ENCODE measurements at places on chromosomes 16 and 17.

GRCh38 chr17:27339198-27339835 is 45.4 kb downstream of the WSB1 start:
- no peak for DNase-seq

- no peak for DNase-seq
These were observed 48.8 kb downstream of the PIPOX start for GRCh38 chr17:29091606-29092289.

DNA sequence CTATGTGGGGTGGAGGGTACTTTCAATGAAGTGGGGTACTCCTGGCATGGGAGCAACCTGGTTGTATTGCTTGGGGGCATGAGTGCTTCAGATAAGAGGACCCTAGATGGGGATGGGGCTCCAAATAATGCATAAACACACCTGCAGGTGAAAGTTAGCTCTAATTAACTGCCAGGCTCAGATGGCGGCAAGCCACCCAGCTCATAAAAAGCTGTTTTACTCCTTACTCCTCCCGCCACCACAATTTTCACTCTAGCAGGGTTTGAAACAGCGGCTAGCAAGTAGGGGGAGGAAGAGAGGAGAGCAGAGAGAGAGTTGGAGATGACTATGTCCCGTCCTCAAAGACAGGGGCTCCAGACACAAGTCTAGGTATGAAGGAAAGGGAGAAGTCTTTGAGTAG is 117.7 kb upstream of the WSCD1 start:
- DNase-seq: no peak

GRCh38 chr16:71794018-71794417 is 14.6 kb downstream of the AP1G1 start:
- no peak for DNase-seq

GRCh38 chr16:8641671-8642070 is 20.2 kb downstream of the METTL22 start:
- no peak for DNase-seq

GRCh38 chr17:31549525-31550388 is 158.3 kb downstream of the RAB11FIP4 start:
- DNase-seq: peak; percentile 62

GRCh38 chr16:13936155-13936554 is 16.2 kb downstream of the ERCC4 start:
- DNase-seq: no peak

DNA sequence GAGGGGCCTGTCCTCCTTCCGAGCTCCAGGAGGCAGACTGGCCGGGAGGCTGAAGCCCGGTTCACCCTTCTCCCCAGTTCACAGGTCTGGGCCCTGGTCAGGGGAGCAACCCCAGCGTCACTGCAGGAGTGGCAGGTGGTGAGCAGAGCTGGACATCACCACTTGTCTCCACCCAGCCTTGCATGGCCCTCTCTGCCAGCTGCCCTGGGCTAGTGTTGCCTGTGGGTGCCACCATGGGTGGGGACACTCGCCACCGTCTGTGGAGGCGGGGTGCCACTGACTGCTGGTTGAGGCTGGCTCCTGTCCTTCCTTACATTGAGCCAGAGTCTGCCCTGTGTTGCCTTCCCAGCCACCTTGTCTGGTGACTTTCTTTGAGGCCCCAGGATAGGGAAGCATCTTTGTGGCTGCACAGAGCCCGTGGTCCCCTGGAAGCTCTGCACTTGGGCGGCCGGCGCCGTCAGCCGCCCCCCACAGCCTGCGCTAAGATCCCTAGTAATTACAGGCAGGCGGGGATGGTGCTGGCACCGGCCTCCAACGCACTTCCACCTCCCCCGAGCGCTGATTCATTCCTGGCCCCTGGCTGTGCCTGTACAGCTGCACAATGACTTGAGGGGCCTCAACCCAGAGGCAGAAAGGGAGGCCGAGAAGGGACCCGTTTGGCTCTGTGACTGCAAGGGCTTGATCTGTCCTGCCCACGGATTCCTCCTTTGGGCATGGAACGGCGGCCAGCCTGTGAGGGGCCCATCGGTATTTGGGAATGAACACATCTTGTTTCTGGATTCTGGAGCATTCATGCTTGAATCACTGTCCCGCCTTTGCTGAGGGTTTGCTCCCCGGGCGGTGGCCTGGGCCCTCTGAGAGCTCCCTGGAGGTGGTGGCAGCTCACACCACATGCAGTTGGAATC is 5.2 kb downstream of the BAIAP2 start:
- DNase-seq: no peak

- DNase-seq: no peak
These were observed 5.9 kb upstream of the CDIP1 start for GRCh38 chr16:4544473-4544872.

DNA sequence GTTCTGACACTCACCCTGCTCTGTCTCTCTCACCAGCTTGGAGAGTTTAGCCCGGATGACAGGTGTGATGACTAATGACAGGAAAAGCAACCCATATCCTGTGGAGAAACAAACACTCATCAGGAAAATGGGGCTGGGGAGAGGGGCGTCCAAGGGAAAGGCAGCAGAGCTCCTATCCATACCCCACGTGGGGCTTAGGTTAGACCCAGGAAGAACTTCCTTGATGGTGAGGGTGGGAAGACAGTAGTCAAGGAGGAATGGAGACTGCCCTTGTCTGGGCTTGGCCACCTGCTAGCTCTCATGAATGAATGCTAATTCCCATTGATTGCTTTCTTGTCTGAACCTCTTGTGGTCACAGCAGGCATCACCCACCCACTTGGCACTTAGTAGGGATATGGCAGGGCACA is 3.8 kb downstream of the SLC46A1 start:
- no peak for DNase-seq

DNA sequence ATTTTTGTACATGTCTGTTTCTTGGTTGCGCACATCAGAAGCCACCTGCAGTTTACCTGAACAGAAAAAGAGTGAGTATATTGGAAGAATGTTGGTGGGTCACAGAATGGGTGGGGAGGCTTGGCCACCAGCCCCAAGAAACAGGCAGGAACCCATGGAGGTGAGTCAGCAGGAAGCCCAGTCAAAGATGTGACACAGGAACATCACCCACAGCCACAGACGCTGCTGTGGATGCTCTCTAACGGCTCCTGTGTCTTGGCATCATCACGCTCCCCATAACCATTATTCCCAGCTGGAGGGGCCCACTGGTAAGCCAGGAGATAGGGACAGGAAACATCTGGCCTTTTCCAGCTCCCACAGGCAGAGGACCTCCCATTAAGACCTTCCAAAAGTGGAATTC is 94.0 kb upstream of the WSB1 start:
- DNase-seq: no peak

DNA sequence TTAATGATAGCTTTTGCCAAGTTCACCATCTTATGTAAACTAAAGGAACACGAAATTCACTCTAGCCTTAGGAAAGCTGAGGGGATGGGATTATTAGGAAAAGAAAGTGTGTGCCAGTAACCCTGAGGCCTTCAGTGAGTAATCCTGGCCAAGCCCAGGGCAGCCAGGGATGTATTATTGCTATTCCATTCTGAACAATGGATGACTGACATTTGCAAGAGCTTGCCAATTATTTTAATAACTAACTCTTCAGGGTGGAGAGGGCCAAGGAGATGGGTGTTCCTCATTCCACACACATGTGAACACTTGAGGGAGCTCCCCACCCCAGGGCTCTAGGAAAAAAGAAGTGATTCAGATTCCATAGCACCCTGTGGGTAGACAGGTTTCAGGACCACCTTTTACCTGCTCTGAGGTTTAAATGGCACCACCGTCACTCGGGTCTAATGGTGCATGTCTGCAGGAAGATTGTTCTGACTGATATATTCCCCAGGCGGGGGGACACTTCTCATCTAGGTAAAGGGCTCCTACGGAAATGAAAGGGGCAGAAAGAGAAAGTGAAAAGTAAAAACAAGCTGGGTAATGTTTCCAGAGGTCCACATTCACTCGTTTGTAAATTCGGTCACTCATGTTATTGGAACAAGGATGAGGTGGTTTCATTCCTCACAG is 41.5 kb downstream of the TK2 start:
- no peak for DNase-seq

GRCh38 chr17:16929035-16929680 is 42.8 kb downstream of the TNFRSF13B start:
- no peak for DNase-seq

GRCh38 chr16:51982715-51983680 is 563.9 kb downstream of the TOX3 start:
- no peak for DNase-seq

- no peak for DNase-seq
These were observed 60.7 kb upstream of the ADCY9 start for GRCh38 chr16:4176906-4177417.

- no peak for DNase-seq
These were observed 130.9 kb downstream of the GSG1L start for GRCh38 chr16:27932542-27933135.

GRCh38 chr17:76079956-76080767 is 1.2 kb downstream of the ZACN start:
- DNase-seq: no peak

GRCh38 chr17:57588086-57588485 is 157.0 kb downstream of the CCDC182 start:
- DNase-seq: no peak

DNA sequence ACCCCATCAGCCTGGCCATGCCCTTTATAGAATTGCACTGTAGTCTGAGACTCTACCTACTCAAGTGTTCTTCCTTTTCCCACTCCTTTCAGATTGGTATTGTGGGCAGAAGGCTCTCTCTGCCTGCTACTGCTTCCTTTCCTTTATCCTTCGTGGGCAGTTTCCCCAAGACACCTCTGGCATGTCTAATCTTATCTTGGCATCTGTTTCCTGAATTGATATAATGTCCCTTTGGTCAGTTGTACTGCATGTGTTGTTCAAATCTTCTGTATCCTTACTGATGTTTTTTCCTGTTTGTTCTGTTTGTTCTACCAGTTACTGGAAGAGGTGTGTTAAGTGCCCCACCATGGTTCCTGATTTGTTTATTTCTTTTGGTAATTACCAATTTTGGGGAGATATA is 29.5 kb upstream of the MSI2 start:
- no peak for DNase-seq

- DNase-seq: no peak
These were observed 30.3 kb downstream of the MMD start for GRCh38 chr17:55391244-55391757.

DNA sequence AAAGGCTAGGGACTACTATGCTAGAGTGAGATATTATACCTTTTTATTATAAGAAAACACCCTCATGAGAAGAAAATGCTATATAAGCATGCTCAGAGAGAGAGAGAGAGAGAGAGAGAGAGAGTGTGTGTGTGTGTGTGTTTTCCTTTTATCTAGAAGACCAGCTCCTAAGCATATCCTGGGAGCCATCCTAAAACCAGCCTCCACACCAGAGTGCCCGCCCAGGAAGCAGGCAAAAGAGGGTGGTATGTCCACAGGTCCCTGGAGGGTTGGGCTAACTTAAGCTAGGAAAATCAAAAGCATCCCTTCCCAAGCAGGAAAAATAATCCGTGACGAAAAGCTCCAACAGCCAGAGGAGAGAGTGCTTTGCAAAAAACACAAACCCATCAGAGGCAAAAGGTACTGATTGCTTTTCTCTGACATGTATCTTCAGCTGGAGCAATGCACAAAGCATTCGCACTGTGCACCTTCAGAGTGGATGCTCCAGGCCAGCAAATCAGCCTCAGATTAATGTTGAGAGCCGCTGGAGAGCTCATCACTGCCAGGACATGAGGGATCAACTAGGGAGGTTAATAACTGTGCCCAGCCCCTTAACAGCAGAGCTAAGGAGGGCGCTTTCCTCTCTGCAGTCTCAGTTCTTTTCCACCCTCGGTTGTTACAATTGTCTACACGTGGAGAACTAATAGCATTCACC is 125.1 kb downstream of the SLC39A11 start:
- no peak for DNase-seq

- DNase-seq: no peak
These were observed 2.1 kb downstream of the ESRP2 start for GRCh38 chr16:68233835-68234187.

DNA sequence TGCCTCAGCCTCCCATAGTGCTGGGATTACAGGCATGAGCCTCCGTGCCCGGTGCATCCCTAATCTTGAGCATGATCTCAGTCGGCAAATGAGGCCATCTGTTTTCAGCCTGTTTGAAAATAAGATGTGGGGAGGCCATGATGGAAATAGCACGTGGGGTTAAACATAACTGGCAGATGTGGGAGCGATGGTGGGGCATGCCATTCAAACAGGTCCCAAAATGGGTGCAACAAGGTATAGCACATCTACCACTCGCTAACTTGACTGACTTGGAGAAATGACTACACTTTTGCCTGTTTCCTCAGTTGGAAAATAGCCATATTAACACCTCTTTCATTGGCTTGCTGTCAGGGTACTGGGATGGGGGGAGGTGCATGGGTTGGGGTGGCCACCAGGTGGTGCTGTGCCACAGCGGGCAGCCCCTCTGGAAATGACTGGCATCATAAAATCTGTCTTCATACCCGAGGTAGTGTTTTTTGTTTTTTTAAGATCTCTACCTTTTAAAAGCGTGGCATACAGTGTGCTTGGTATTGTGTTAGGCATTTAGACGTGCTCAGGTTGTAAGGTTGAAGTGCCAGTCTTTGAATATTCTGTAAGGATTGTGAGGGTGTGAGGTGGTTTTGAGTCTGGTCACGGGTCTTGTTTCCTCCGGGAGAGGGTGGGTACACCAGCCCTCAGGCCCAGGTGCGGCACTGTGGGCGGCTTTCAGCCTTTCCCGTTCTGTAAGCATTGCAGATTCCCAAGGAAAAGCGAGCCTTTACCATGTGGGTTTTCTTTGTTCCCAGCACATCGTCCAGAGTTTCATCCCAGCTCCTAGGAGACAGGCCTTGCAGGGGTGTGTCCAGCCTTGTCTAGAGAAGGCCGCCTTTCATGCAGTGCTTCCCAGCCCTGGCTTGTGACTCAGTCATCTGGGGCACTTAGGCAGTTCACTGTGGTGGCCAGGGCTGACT is 2.9 kb upstream of the TTYH2 start:
- no peak for DNase-seq

GRCh38 chr17:11969565-11969964 is 27.7 kb downstream of the ZNF18 start:
- DNase-seq: no peak

- DNase-seq: no peak
These were observed 195.2 kb downstream of the MAP2K6 start for GRCh38 chr17:69609473-69610305.

DNA sequence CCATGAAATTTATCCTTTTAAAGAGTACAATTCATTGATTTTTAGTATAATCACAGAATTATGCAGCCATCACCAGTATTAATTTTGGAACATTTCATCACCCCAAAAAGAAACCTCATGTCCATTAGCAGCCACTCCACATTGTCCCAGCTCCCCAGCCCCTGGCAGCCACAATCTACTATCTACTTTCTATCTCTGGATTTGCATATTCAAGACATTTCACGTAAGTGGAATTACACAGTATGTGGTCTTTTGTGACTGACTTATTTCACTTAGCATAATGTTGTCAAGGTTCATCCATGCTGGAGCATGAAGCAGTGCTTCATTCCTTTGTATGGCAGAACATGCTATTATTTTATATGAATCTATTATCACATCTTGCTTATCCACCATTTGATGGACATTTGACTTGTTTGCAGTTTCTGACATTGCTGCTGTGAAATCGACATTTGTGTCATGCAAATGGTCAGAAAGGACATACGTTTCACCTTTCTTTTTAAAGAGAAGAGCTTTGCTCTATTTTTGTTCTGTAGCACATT is 10.7 kb downstream of the METTL9 start:
- no peak for DNase-seq

DNA sequence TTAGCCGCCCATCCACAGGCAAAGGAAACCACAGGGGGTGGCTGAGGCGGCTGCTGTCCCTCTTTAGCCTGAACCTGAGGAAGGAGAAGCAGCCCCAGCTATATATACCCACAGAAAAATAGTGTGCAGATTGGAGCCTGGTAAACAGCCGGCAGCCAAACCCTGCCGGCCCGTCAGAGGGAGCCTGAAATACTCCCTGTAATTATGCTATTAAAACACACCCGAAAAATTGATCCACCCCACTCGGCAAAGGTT is 6.8 kb downstream of the PIEZO1 start:
- DNase-seq: no peak

Data from esophagus squamous epithelium (tissue), 5 donors.